Stimulated activated CD8-positive, alpha-beta memory T cell treated with anti-CD3 and anti-CD28 coated beads, Interleukin-15, amount 100 ng/mL, for 1 hour (primary cell): ENCODE measurements at places on chromosomes 7 and 10.

DNA sequence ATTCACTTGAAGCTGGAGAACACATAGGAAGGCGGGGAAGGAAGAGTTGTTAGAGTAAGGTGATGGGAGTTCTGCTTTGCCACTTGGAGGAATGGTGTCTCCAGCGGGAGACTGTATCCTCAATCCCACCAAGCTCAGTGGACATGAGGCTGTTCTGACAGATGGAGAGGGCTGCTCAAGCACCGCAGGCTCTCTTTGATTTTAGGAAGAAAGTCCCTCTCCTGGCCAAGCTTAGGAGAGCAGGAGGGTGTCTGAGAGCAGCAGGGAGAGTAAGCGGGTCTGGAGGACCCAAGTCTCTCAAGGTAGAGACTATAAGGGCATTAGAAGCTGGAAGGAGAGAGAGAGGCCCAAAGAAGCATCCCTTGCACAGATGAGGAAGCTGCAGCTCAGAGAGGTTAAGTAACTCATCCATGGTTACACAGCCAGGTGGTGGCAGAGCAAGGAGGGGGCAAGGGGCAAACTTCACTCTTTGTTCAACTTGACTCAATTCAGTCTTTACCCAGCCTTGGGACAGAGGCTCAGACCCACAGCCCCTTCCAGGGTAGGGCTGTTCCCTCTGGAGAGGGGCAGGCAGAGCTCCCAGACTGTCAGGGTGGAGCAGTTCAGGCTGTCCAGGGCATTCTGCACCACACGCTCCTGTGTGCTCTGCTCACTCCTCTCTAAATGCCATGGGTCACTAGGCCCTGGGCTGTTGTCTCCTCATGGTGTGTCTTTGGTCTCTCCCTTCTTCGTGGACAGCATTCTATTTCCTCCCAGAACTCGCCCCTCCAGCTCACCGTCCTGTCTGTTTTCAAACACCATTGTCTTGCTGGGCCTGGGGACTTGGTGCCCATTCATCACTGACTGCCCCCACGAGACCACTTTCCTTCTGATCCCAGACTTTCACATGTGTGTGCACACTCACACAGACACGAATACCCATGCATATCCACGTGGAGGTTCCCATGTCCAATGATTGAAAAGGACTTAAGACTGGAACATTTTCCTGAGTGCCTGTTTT, 8.9 kb downstream of the CHAT start:
- no peak for DNase-seq

GRCh38 chr7:128841921-128842673, 11.9 kb downstream of the FLNC start:
- no peak for DNase-seq

GRCh38 chr7:131021460-131021859, 287.5 kb upstream of the KLF14 start:
- DNase-seq: no peak

- no peak for DNase-seq
Measured at GRCh38 chr10:73110345-73110849, at the start of gene NUDT13. NUDT13 (plus strand) TSS chr10:73110455; CDS start chr10:73114366, 3,911 bp downstream.

- DNase-seq: no peak
Measured at GRCh38 chr7:44823255-44823781, 24.6 kb downstream of the H2AZ2 start.

DNA sequence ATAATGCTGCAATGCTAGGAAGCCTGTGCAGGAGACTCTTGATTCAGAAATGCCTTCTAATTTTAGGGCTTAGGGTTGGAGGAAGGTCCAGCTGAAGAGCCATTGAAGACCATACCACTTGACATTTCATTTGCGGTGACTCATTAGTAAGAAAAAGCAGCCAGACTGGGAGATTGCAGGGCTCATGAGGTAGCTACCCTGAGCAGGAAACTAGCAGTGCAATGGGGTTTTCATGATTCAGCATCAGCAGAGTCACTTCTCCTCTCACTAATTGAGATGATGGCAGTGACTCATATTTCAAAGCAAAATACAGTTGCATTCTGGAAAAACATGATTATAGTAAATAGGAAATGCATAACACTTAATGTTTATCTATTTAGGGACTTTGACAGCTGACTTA, 434.1 kb downstream of the DNAJB9 start:
- no peak for DNase-seq

DNA sequence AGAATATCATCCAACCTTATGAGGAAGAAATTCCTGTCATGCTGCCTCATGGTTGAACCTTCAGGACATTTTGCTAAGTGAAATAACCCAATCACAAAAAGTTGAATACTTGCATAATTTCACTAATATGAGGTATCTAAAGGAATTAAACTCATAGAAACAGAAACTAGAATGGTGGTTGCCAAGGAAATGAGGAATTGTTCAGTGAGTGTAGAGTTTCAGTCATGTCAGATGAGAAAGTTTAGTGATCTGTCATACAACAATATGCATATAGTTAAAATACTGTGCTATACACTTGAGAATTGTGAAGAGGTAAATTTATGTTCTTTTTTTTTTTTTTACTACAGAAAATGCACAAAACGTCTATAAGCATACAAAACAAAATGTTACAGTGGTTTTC, 60.7 kb downstream of the R3HCC1L start:
- DNase-seq: no peak

DNA sequence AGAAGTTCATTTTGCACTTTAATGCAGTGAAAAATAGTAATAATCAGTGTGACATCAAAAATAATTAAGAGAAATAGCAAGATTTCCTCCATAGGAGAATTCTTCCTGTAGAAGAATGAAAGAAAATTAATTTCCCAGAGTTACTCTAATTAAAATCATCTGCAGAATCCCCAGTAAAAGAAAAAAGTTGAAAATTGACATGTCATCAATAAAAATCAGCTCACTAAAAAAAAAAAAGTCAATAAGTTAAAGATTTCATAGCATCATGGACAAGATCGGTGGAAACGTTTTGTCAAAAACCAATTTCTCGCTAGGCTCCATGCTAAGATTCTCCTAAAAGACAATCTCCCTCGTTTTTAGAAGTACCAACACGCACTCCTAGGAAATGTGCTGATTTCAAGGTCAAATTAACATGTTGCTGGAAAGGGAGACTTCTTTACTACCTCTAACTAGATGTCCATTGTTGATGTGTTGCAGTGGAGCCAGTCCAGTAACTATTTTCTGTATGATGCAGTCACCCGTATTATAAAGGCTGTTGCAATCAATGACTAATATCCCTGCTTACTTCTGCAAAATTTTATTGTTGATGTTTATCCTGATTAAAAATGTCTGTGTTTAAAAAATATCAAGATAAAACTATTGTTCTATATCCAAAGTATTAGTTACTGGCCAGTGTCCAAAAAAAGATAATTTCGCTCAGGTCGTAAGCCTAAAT, 591.9 kb upstream of the MGMT start:
- DNase-seq: no peak

DNA sequence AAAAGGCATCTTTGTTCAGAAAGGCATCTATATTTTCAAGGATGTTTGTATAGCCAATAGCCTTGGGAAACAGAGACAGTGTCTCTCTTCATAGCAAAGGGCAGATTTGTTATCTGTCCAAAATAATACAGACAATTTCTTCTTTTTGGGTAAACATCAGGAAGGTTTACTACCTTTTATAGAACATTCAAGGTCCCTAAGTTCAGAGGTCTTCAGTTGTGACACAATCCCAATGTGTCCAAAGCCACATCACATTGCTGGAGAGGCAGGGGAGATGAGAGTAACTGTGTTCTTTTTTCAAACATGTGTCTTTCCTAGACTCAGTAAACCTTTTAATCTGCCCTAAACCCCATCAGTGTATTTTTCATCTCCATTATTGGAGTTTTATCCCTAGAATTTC, 33.6 kb upstream of the FAM13C start:
- DNase-seq: no peak

- no peak for DNase-seq
Measured at GRCh38 chr10:4242561-4243035, 457.6 kb upstream of the KLF6 start.

DNA sequence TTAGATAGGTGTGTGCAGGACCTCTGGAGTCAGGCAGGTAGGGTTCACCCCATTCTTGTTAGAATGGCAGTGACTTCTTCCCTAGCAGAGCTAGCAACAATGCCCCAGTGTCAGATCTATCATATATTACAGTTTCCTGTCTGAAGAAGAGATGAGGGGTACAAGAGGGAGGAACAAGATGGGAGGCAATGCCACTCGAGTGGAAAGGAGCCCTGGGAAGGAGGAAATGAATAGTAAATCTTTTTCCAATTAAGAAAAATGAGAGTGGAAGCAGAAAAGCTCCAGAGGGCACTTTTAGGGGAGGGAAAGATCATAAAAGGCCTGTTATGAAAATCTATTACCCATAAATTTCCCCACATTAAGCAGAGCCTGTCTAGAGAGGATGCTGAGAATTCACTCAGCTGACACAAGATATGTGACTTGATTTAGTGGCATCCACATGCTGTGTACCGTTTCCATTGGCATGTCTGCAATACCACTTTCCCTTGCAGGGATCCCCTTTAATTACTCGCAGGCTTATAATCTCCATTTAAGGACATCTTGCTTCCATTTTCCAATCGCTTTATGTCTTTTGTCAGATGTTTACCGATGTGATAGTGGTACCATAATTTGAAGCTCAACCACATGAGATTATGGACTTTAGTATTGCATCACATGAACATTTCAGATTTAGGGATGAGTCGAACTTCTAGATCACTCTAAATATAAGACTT, 70.0 kb upstream of the AGBL3 start:
- no peak for DNase-seq

DNA sequence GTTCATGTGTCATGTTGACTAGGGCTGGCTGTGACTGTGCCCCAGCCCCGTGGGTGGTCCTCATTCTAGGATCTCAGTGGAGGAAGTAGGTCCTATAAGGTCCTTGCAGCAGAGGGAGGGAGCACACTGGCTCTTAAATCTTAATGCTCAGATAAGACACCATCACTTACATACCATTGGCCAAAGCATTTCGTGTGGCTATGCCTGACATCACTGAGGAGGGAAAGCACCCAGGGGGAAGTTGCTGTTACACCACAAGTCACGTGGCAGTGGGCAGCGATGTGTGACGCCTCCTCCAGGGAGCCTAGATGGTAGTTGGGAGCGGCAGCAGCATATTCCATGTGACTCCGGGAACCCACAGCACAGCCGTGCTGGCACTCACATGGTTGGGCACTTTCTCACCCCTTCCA, 224.7 kb upstream of the SH2B2 start:
- DNase-seq: no peak

GRCh38 chr7:101622609-101623173, 6.4 kb downstream of the MYL10 start:
- no peak for DNase-seq

DNA sequence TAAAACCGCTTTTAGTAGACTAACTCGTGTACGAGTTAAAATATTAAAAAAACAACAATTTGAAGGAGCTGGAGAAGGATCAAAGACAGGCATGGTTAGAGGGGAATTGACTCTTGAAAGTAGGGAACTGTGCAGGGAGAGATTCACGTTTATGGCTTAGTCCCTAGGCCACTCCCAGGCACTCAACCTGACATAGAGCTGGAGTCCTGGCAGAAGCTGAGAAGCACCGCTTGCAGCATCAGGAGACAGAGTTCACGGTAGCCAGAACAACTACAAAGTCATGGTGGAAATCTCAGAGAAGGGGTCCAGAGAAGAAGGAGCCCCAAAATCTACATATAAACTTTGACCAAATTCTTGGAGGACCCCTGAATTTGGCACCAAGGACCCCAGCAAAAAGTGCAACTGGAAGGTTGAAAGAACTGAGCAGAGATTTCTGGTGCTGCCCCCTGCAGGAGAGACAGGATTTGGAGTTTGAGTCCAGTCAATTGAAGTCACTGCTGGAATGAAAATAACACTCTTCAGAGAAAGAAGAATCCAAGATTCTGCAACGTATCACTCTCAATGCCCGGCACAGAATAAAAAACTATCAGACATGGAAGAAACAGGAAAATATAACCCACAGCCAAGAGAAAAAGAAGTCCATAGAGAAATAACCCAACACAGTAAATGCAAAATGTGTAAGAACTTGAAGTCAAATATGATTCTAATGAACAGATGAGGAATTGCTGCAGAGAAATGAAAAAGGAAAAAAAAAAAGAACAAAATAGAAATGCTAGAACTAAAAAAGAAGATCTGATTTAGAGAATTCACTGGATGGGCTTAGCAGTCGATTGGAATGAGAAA, 493.3 kb upstream of the PODXL start:
- no peak for DNase-seq

- DNase-seq: no peak
Measured at GRCh38 chr10:114346176-114347031, 57.9 kb downstream of the AFAP1L2 start.

- DNase-seq: no peak
Measured at GRCh38 chr10:4354382-4354812, 471.6 kb upstream of the AKR1E2 start.

DNA sequence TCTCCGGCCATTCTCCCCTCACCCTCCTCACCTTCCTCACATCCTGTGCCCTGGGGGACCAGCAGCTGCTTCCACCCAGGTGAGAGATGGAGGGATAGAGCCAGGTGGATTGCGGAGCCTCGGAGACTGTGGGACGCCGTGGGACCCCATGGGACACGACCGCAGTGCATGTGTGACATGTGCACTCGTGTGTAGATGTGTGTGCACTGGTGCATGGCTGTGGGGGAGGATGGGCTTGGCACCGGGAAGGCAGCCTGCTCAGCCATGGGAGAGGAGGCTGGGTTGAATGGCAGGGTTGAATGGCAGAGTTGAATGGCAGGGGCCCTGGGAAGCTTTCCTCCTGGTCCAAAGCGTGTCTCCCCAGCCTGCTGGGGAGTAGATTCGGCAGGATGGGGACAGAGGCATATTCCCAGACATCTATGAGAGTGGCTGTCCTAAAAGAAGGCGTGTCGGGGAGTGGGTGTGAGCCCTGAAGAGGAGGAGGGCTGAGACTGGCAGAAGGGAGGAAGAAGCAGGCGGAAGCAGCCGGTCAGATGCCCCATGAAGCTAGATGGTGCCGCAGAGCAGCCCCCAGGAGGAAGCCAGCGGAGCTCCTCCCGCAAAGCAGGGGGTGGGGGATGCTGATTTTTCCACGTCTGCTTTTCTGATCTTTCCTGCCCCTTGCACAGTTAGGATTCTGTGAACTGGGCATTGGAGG, 815 bp downstream of the GIMAP8 start:
- DNase-seq: peak; percentile 40

DNA sequence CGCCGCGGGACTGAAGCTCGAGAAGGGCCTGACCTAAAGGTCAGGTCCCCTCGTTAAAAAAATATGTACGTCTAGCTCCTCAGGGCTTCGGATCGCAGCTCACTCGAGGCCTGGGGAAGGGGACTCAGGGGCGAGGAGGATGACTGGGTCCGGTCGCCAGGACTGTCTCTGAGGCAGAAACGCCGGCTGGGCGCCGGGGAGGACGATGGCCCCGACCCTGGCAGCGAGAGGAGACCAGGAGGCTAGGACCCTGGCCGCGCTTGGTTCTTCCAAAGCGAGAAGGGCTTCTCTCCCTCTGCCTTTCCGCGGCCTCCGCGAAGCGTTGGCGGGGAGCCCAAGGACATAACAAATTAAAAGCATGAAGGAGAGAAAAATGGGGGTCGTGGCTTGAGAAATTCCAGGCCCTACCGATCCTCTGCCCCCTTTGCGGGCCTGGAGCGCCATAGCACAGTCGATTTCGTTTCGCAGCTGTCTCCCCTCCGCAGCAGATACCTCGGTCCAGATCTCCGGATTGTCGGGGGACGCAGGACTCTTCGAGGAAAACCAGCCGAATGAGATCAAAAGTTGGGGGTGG, 3.1 kb downstream of the NKX2-3 start:
- DNase-seq: no peak
